ENCODE measurements at places on chromosomes 11 and 22.

GRCh38 chr11:84865791-84866535, 761.2 kb downstream of the DLG2 start:
- no peak for DNase-seq

GRCh38 chr11:114150671-114151070, 91.2 kb downstream of the ZBTB16 start:
- DNase-seq: no peak

DNA sequence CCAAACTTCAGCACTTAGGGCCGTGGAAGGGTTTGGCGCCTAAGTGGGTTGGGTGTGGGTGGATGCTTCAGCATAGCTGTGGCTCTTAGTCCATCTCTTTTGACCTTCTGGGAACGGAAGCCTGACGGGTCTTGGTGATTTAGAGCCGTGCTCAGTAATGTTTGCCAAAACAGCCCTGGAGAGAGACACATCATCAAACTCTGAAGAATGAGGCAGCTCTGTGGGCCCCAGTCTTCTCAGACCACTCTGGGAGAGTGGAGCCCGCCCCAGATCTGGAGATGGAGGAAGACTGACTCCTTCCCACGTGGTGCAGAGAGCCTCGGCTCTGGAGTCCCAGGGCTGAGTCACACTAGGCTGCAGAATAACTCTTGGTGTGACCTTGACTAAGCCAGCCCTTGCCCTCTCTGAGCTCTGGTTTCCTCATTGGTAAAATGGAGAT, 168.9 kb downstream of the C11orf91 start:
- DNase-seq: no peak

- DNase-seq: no peak
Measured at GRCh38 chr11:34345991-34346480, 11.8 kb downstream of the ABTB2 start.
